ENCODE measurements at places on chromosomes 3 and 15.

DNA sequence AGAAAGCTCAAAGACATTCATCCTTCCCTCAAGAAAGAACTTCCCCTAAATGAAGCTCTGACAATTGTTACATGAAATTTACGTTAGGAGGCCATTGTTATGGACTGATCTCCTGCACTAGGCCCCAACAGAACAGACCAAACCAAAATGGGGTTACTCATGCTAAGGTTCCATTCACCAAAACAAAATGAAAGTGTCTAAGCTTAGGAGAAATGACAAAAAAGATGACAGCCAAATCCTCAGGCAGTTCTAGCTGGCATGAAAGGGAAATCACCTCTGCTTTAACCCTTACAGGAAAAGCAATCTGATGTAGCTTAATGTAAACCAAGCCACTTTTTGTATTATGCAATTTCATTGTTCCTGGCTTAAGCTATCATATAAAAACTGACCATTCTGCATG, 271.2 kb downstream of the MAGI1 start:
- no peak for DNase-seq

DNA sequence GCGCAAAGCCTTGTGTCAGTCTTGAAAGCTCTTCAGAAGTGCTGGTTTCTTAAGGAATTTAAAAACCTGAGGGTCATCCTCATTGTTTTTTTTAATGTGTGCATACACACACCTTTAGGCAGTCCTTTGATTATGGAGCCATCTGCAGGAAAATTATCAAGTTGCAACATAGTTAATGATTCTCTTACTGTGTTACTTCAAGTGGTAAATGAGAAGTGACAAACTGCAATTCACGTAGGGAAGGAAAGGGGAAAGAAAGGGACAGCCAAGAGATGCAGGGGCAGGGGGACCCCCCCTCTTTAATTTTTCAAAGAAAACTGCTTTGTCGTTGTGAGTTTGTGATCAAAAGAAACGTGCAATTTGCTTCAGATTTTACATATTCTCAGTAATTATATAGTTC, 162.4 kb upstream of the CGNL1 start:
- DNase-seq, result no peak

DNA sequence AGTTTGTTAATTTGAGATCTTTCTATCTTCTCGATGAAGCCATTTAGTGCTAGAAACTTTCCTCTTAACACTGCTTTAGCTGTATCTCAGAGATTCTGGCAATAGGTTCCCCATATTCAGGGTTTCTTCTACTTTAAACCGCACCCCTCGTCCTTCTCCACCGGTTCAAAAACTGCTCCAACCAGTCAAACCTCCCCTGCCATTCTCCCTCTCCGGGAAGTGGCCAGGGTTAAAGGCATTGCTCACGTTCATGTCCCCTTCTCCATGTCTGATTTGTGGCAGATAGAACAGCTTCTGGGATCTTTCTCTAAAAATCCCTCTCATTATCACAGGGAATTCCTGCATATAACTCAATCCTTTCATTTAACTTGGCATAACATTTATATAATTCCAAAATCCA, 14.4 kb downstream of the ALDH1L1 start:
- no peak for DNase-seq

- DNase-seq, result no peak
Observed at GRCh38 chr15:95259965-95260364, 1028.6 kb downstream of the MCTP2 start.

DNA sequence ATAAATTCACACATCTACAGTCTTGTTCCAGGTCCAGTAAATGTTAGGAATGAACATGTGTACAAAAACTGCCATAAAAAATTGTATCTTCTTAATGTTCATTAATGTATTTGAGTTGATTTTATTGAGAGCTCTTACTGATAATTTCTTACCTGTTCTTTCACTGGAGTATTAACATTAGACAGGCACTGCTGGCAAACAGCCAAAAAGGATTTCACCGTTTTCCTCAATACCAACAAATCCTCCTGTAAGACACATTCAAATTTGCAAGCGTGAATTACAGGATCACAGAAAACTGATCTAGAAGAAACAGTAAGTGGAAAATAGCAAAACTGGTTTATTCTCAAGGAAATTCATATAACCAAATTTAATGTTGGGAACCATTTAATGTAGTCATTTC, 127.4 kb downstream of the PCCB start:
- DNase-seq, result no peak

- DNase-seq, result no peak
Observed at GRCh38 chr3:156207802-156208685, 87.7 kb downstream of the KCNAB1 start.

DNA sequence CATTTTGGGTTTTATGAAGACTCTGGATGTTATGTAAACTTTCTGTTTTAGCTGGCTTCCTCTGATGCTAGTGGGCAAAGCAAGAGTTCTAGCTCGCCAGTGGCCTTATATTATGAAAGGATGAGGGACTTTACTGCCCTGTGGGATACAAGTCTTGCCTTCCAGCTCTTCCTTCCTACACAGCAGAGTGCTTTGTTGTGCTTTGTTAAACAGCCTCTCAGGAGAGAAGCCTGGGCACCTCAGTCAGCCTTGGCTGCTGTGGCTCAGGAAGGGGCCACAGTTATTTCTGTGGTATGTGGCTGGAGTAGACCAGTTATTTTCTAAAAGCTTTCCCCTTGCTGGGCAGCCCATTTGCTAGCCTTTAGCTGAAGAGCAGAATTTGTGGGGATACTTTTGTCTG, 69.5 kb upstream of the SUCLG2 start:
- no peak for DNase-seq

DNA sequence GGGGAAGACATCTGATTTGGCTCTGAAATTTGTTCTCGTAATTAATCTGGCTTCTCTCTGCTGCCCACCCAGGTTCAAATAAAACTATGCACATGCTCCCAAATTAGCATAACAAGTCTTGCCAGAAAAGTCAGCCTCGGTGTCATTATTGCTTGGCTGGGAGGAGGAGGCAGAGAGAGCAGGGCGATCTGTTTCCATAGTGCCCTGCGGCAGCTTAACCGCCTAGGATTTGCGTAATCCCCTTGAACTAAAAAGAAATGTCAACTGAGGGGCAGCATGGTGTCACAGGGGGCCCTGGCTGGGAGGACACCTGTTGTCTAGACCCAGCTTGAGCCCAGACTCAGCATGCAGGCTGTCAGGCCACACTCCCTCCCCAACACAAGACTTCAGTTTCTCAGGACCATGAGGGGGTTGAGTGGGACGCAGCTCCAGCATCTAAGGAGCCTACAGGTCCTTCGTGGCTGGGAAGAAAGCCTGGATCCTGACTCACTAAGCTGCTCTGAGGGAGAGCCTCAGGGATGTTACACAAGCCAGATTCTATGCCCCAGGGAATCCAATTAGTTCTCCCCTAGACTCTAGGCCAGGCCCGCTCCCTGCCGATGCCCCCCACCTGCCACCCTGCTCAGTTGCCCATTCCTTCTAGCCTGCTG, 17.3 kb downstream of the MRPS11 start:
- DNase-seq, result no peak

GRCh38 chr15:77021088-77021481, 26.2 kb downstream of the PSTPIP1 start:
- DNase-seq, result no peak

- DNase-seq, result no peak
Observed at GRCh38 chr3:34675383-34676120, 877.1 kb downstream of the PDCD6IP start.

DNA sequence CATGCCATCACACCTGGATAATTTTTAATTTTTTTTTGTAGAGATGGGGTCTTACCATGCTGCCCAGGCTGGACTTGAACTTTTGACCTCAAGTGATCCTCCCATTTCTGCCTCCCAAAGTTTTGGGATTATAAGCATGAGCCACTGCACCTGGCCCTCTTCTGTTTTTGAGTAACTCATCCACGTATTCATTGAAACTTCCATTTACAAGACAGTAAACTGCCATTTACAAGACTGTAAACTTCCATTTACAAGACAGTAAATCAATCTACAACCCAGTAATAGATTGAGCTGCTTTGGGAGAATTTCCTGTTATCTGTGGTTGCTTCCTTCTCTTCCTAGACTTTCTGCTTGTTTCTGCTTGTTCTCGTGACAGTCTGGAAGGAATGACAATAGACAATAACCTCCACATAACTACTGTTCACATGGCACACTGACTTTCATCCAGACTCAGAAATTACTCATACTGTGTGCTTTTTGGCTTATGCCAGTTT, 114.7 kb upstream of the CCNL1 start:
- DNase-seq, result no peak

- DNase-seq, result no peak
Observed at GRCh38 chr15:74997141-74997540, 1.8 kb downstream of the SCAMP5 start.

GRCh38 chr3:116007000-116007399, 383.7 kb downstream of the GAP43 start:
- DNase-seq, result no peak

DNA sequence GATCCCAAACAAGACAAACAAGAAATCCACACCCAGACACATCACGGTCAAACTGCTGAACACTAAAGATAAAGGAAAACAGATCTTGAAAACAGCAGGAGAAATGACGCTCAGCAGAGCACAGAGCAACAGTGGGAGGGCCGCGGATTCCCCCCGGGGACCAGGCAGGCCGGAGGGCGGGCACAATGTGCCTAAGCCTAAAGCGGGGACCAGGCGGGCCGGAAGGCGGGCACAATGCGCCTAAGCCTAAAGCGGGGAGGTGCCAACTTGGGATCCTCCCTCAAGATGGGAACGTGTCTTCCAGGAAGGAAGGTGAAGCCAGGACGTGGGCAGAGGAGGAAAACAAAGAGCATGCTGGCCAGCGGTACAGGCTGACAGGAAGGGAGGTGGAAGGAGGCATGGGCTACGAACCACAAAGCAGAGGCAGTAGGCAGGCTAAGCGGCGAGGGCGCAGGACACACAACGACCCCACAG, 31.1 kb downstream of the CYFIP1 start:
- no peak for DNase-seq

GRCh38 chr15:41773729-41774061, 589 bp upstream of the MAPKBP1 start:
- DNase-seq, result no peak

Measured in dorsolateral prefrontal cortex (tissue), 122 donors.